ENCODE measurements at places on chromosomes 13 and 19. TPM values are rescaled to one million over a fixed set of nuclear protein-coding genes. Genes with fewer than 3 reads are reported as not detected.
A peak's percentile ranks its signal among the peaks of the same experiment; 100 is the strongest.

GRCh38 chr13:42808341-42808940 lies 27.1 kb downstream of the FAM216B start:
- no peak for DNase-seq

STRN4 gene
- 68.2 TPM for total RNA-seq

- no peak for DNase-seq
Measured at GRCh38 chr19:49677901-49678674, 1.0 kb downstream of the PRMT1 start.

GRCh38 chr13:20637811-20638210 lies 65.7 kb upstream of the IL17D start:
- DNase-seq = no peak

GRCh38 chr13:68745502-68745901 lies 1362.1 kb upstream of the ATXN8OS start:
- no peak for DNase-seq

GRCh38 chr13:100473087-100473486 lies 115.5 kb downstream of the GGACT start:
- no peak for DNase-seq

GRCh38 chr19:46390866-46391265 lies 22.5 kb downstream of the CCDC8 start:
- DNase-seq = no peak

DNA sequence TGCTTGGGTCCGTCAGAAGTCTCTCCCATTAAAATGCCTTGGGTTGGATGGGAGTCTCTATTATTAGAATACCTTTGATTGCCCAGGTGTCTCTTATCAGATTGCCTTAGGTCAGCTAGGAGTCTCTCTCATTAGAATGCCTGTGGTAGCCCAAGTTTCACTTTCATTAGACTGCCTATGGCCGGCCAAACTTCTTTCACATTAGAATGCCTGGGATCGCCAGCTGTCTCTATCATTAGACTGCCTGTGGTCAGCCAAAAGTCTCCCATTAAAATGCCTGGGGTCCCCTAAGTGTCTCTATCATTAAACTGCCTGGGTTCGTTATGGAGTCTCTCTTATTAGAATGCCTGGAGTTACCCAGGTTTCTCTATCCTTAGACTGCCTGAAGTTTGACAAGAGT lies 1476.7 kb downstream of the UQCRFS1 start:
- DNase-seq = no peak

- DNase-seq = peak; percentile 94
Measured at GRCh38 chr13:40477623-40478608, 188.5 kb downstream of the FOXO1 start.

DNA sequence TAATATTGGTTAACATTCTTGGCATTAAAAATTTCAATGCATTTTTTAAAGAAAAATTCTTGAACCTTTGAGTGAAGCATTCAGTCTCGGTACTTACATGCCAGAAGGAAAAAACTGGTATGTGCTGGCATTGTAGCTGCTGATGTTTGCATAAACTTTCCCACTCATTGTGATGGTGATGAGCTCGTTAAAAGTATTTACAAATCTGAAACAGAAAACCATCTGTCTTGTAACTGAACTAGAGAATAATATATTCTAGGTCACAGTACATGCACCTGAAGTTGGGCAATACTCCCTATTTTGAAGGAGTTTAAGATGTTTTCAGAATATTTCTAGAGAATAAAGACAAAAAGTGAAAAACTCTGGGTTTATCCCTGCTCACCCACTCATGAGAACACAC lies 64.1 kb downstream of the SLC15A1 start:
- no peak for DNase-seq

- DNase-seq = no peak
Measured at GRCh38 chr19:49786376-49786820, 19.6 kb downstream of the AP2A1 start.

DNA sequence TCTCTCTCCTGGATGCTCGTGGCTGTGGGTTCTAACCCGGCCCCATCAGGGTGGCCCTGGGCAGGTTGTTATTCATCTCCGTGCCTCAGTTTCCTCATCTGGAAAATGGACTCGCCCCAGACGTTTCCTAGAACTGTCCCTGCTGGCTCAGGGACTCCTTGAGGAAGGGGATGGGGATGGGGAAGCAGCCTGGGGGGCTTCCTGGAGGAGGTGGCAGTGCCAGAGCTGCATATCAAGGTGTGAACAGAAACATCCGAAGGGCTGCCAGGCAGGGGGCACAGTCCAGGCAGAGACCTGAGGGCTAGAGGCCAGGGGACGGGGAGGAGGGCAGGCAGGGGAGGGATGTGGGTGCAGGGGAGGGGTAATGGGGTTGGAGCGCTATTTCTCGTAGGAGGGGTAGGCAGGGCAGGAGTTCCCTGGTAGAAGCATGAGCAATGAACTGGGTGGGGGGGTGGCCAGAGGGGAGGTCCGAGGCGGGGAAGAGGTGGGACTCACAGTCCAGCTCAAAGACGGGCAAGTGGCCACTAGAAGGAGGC lies 3.6 kb upstream of the ELANE start:
- DNase-seq = no peak

- DNase-seq = no peak
Measured at GRCh38 chr13:112246731-112247470, 129.3 kb upstream of the SPACA7 start.

DNA sequence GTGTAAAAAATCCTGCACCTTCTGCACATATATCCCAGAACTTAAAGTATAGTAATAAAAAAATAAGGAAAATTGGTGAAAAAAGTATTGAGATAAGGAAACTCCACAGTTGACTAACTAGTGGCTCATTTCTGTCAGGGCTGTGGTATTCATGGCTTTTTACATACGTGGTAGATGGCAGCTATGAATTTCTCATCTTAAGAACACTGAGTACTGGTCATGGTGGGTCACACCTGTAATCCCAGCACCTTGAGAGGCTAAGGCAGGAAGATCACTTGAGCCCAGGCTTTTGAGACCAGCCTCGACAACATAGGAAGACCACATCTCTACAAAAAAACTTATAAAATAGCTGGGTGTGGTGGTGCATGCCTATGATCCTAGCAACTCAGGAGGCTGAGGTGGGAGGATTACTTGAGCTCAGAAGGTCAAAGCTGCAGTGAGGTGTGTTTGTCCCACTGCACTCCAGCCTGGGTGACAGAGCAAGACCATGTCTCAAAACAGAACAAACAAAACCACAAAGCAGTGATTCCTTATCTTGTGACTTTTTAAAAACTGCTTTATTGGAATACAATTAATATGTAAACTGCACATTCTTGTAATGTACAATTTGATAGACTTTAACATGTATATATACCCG lies 16.8 kb downstream of the SLAIN1 start:
- no peak for DNase-seq

DNA sequence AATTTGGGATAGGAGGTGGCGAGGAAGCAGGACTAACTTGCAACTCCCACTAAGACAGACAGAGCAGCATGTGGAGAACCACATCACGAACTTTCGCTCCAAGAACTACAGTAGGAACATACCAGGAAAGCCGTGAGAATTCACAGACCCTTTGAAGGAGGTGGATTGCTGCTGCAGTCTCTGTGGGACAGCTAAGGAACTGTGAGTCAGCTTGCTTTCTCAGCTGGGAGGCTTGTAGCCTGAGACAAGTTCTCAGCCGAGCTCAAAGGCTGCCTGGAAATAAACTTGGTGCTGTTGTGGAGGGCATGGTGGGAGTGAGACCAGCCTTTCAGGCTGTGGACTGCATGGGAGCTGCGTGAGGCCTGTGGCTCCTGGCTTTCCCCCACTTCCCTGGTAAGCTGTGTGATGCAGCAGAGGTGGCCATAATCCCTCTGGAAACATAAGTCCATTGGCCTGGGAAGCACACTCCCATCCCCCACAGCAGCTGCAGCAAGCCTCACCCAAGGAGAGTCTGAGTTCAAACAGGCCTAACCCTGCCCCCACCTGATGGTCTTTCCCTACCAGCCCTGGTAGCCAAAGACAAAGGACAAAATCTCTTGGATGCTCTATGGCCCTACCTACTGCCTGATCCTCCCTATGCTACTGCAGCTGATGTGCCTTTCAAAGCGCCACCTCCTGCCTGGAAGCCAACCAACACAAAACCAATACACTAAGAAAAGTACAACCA lies 441.1 kb upstream of the HTR2A start:
- DNase-seq = no peak

DNA sequence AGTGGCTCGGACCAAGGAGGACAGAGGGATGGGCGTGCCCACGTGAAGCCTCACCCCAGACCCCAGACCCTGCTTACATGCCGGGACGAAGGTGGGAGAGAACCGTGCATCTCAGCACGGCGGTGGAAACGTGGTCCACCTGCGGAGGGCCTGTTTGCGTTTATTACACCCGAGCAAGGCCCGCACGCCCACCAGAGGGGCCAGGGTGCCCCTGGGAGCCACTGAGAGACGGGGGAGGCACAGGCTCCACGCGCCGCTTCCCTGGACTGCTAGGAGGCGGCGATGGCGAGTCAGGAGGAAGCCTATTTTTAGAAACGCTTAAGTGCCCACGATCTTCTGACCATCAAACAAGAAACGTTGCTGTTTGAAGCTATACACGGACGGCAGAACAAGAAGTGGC lies 80.7 kb downstream of the ATP11A start:
- no peak for DNase-seq

GRCh38 chr13:93957371-93957770 lies 522.1 kb downstream of the DCT start:
- DNase-seq = no peak

GRCh38 chr13:91776611-91777193 lies 378.3 kb downstream of the GPC5 start:
- no peak for DNase-seq

- no peak for DNase-seq
Measured at GRCh38 chr13:58587183-58587582, 955.6 kb downstream of the PCDH17 start.

DNA sequence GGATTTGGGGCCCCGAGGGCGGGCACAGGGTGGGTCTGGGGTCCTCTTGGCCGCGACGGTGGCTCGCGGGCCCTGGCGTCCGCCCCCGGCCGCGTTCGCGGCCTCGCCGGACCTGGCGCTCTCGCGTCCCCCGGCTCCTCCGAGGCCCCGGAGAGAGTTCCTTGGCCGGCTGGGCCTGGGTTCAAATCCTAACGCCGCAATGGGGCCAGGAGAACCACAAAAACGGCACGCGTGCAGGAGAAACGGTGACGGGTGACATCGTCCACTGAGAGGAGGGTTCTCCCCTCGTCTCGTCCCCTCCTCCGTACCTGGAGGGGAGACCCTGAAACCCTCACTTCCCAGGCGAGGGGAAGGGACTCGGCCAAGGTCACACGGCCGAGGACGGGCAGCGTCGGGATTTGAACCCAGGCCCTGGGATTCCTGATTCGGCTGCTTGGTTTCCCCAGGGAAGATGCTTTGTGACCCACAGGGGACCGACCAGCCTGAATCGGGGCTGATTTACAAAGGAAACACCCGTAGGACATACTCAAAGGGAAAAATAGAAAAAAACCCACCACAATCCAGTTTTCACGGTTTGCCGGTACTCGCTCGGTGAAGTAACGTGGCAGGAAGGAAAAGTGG lies 624 bp downstream of the SAFB start:
- DNase-seq = no peak

TMEM145 gene
- total RNA-seq = 0.25 TPM

GRCh38 chr13:22091971-22092300 lies 421.1 kb downstream of the FGF9 start:
- no peak for DNase-seq

GRCh38 chr13:69683921-69684686 lies 423.5 kb upstream of the ATXN8OS start:
- no peak for DNase-seq

GRCh38 chr19:518598-519231 lies 11.4 kb downstream of the TPGS1 start:
- DNase-seq = peak; percentile 23

- DNase-seq = no peak
Measured at GRCh38 chr19:48044561-48044960, 682 bp upstream of the CABP5 start.

DNA sequence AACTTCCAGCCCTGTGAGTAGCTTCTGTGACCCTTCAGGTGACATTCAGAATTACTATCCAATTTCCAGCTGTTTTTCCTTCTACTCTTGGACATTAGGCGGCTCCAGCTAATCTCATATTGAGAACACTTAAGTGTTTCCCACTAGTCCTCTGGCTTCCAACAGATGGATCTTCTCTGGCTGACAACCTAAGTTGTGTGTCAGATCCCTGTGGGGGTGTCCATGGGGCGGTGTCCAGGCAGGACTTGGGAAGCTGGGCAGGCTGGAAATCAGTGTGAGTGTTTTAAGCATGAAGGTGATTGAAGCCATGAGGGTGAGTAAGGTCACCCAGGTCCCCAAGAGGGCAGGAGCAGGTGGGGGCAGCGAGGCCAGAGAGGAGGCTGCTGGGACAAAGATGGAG lies 10.1 kb downstream of the CNOT3 start:
- DNase-seq = no peak

DNA sequence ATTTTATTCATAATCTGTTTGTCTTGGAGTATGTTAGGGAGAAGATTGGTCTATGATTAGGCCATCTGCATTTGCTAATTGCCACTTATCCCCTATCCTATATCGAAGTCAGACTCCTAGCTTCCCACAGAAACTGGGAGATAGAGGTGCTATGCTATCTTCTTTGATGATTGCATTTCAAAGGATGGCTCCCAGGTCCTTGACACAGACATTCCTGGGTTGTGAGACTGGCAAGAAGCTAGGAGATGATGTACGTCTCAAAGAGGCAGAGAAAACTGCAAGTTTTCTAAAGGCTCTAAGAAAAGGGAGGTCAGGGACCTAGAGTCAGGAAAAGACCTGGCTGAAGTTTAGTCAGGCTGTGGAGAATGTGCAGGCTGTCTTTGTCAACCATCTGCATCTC lies 1251.9 kb downstream of the PCDH17 start:
- DNase-seq = no peak

KL gene
- under 0.01 TPM for total RNA-seq

SLC5A5 gene
- total RNA-seq = not detected

GRCh38 chr13:106565127-106565775 lies 2.7 kb downstream of the ARGLU1 start:
- no peak for DNase-seq

DNA sequence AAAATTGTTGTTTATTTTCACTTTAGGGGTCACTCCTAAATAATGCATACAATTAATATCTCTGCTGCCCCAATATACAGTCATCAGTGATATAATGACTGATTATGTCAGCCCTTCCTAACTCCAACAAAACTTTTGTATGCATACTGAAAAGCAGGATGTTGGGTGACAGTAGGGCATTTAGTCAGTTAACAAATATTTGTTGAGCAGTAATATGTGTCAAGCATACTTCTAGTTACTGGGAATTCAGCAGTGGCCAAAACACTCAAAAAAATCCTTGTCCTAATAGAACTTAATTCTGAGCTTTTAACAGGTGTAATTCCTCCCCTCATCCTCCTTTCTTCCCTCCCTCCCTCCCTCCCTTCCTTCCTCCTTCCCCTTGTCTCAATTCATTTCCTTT lies 560.7 kb upstream of the KLHL1 start:
- no peak for DNase-seq

- DNase-seq = no peak
Measured at GRCh38 chr19:14473073-14473977, 1.8 kb downstream of the PTGER1 start.

Data from dermis microvascular lymphatic vessel endothelial cell (primary cell).